Lower leg skin (tissue), 4 donors: ENCODE measurements at places on chromosomes 4 and X. TPM values are rescaled to one million over a fixed set of nuclear protein-coding genes. Genes with fewer than 3 reads are reported as not detected.

EXOC1 gene
- 31.3 TPM for total RNA-seq

TBC1D8B gene
- total RNA-seq = 1.8 TPM

ARSD gene
- total RNA-seq = 8.9 TPM

FAM47E gene
- 4.7 TPM for total RNA-seq

ENPEP gene
- total RNA-seq = 0.39 TPM

GRCh38 chrX:16930392-16930791 is 16.1 kb upstream of the REPS2 start:
- DNase-seq = no peak

- no peak for DNase-seq
These were observed 110.9 kb downstream of the FRAS1 start for GRCh38 chr4:78168029-78168428.

DNA sequence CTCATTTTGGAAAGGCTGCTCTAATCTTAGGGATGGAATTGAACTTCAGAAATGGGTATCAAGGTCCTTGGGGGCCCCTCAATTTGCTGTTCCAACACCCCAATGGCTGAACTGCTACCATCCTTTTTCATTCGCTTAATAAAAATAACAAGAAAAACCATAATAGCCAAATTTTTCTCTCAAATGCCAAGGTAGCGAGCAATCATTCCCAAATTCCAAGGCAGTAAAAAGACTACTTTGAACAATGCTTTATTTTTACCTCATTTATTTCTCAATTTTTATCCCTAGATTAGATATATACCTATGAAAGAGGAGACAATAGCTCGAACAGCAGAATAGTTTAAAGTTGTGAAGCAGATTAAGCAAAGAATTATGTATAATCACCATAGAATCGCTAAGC is 323.4 kb upstream of the SLC7A11 start:
- DNase-seq = no peak

DNA sequence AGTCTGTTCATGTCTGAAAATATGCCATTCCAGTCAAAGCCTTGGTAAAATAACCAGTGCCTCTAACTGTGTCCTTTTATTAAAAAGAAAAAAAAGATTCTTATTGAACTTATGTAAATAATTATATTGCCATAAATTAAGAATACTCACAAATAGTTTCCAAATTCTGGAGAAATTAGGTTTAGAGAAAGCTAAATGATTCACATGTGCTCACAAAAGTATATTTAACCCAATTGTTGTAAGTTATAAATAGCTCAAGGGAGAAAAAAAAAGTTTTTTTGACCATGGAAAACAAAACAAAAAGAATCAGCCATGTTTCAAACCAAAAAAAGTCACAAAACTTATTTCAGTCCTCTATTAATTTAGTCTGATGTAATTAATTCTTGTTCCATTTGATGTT is 25.3 kb upstream of the HERC6 start:
- no peak for DNase-seq

DNA sequence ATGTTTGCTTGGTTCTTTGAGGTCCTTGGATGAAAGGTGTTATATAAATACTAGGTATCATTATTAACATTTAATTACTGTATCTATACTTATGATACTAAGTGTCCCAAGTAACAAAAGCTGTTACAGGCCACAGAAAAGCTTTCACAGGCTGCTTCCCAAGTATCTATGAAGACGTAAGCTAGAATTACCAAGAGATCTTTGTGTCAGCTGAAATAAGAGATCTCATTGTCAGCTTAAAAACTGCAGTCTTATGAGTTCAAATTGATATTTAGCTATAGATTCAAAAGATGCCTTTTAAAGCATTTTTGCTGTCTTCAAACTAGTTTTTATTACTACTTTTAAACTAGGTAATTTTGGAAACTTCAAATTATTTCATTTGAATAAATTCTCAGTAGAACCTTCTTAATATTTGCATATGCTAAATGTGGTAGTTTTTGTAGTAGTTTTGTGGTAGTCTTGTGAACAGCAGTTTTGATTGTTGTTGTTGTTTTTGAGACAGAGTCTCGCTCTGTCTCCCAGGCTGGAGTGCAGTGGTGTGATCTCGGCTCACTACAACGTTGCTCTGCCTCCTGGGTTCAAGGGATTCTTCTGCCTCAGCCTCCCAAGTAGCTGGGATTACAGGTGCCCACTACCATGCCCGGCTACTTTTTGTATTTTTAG is 170.0 kb upstream of the RPL34 start:
- no peak for DNase-seq

- no peak for DNase-seq
These were observed 41.9 kb downstream of the ADAMTS3 start for GRCh38 chr4:72527038-72527646.

- DNase-seq = no peak
These were observed 243.6 kb upstream of the CTSO start for GRCh38 chr4:156197216-156197615.

GRCh38 chr4:183626168-183626567 is 32.8 kb downstream of the RWDD4 start:
- no peak for DNase-seq

DNA sequence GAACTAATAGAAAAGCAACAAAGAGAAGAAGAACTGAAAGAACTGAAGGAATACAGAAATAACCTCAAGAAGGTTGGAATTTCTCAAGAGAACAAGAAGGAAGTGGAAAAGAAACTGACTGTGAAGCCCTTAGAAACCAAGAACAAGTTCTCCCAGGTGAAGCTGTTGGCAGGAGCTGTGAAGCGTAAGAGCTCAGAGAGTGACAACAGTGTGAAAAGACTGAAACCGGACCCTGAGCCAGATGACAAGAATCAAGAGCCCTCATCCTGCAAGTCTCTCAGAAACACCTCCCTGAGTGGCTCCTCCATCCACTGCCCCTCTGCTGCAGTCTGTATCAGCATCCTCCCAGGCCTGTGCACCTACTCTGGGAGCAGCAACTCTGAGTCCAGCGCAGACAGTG is 8.4 kb upstream of the FHDC1 start:
- DNase-seq = no peak

DNA sequence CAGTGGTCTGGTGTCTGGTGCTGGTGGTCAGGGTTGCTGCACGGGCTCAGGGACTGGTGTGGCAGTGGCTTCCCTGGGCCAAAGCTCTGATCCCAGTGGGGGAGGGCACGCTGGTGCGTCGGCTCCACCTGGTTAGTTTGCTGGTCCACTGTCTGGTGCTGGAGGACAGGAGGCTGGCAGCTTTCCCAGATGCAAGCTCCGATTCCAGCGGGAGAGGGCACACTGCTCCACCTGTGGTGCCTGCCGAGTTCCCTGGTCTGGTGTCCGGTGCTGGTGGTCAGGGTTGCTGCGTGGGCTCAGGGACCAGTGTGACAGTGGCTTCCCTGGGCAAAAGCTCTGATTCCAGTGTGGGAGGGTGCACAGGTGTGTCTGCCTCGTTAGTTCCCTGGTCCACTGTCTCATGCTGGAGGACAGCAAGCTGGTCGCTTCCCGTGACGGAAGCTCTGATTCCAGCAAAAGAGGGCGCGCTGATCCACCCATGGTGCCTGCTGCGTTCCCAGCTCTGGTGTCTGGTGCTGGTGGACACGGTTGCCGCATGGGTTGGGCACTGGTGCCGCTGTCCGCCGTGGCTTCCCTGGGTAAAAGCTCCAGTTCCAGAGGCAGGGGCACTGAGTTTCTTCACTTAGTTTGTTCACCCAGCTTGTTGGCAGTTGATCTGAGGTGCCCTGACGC is 5.8 kb downstream of the VMA21 start:
- DNase-seq = no peak

DNA sequence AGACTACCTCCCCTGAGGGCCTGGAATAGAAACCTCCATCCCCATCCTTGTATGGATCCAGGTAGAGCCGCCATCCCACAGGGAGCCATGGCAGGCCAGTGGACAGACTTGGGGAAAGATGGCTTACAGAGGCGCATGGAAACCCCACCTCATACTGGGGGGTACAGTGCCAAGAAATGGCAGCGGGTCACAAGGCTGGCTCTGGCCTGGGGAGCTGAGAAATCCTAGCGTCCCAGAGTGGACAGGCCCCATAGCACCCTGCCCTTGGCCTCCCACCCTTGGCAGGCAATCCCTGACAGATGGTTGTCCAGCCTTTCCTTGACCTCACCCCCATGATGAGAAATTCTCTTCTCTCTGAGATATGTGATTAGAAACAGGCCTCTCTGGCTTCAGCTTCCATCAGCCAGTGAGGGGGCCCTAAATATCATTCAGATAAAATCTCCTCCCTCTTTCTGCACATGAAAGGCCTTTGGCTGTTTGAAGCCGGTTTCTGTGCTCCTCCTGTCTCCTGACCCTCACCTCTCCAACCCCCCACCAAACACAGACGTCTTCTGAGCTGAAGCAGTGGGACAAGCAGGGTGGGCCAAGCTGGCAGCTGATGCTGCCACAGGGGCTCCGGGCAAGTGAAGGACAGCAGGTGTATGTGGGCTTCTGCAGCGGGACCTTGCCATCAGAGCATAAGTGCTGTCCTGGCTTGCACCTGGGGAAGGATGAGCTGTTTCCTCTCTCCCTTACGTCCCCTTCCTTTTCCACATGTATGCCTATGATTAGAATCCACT is 204.4 kb upstream of the MAMLD1 start:
- no peak for DNase-seq

DNA sequence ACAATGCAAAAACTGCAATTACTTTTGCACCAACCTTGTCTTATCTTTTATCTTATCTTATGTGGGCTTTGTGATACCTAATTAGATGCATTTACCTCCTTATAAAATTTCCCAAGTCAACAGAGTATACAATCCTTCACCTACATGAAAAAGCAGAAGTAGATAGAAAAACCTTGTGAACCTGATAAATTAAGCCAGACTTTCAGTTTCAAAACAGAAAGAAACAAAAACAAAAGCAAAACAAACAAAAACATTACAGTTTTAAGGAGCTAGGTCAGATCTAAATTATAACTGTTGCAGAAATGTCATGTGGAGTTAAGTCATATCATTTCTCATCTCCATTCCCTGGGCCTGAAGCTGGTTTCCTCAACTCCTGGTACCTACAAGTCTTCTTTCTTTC is 24.9 kb upstream of the CXXC4 start:
- no peak for DNase-seq

GRCh38 chr4:35695421-35695820 is 548.9 kb downstream of the ARAP2 start:
- DNase-seq = no peak

DNA sequence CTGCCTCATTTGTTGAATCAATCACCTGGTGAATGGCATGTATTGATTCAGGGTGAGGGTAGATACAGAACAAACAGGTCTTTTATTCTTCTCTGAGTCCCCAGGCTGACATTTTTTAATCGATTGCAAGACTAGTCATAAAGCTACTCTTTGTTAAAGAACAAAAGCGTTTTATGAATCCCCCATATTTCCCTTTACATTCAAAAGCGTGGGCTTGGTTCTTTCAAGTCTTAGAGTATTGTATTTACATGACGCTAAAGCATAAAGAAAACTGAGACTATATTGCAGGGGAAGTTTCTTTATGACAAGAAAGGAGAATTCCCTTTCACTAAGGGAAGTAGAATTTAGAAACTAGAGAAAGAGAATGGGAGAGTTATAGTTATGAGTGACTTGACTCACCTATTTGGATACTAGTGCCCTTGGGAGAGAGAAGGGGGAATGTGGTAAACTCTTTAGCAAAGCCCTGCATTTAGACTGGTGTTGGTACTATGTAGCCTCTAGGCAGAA is 69.3 kb upstream of the PDE5A start:
- no peak for DNase-seq

DNA sequence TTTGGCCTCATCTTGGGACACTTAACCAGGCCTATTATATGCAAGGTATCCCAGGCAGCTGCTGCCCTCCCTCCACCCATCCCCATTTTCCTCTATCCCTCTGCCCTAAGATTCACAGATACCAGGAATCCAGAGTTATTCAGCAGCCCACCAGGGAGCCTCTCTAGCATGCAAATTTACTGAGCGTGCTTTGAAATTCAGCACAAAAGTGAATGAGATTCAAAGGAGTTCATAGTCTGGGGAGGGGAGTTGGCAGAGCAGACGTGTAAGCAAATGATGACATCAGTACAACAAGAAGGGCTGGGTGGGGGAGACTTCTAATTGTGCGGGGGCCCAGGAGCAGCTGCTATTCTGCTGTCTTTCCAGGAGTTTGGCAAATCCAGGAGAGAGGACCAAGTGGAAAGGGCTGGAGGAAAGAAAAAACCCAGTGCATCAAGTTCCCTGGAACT is 1.7 kb upstream of the MTM1 start:
- no peak for DNase-seq

DNA sequence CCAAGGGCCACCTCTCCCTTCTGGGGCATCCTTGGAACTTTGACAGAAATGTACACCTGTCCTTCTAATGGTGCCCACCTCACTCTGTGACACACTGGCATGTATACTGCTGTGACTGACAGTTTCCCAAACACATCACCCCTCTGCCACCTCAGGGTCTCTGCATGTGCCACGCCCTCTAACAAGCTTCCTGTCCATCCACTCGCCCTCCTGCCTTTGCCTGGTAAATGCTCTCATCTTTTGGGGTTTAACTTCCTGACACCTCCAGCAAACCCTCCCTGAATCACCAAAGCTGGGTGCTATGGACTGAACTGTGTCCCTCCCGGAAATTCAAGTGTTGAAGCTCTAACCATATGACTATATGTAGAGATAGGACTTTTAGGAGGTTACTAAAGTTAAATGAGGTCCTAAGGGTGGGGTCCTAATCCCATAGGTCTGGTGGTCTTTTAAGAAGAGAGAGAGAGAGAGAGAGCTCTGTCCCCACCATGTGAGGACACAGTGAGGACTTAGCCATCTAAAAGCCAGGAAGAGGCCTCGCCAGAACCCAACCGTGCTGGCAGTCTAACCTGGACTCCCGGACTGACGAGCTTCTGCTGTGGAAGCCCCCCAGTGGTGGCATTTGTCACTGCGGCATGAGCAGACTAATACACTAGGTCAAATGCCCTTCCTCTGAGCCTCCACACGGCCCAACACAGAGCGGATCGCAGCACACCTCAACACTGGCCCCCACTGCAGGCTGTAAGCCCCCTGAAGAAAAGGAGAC is 95.6 kb downstream of the AFAP1 start:
- DNase-seq = peak; percentile 91

DNA sequence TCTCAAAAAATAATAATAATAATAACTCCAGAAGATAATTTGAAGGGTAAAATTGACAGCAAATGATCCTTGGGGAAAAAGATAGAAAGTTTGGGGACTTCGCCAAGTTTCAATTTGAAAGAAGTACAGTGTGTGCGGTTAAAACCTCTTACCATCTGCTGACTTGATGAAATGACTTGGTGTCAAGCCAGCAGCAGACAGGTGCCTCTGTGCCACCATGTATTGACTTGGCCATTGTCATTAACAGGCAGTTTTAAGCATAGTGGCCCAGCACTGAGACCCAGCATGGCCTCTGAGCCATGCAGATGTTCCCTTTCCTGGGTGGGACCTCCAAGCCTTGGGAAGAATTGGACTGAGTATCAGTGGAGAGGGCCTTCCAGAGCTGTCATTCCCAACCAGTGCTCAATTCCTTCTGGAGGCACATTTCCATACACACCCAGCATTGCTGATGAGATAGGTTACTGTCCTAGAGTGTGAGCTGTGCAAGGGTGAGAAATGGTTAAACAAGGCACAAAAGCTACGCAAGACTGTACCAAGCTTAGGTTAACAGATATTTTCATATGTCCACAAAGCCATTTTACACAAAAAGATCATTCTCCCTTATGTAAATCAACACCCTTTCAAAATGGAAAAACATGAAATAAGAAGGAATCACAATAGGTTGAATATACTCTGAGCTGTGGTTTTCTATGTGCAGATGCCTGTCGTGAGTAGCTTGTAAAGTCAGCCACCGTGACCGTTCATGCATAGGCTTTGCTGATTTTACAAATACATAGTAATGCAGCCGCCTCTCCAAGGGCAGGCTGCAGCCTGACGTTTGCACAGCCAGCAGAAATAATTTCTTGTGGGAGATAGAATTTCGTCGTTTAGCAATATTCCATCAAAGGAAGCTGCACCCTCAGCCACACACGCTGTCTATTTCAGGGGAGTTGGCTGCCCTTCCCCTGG is 59.4 kb upstream of the FBXW7 start:
- DNase-seq = no peak

- peak; percentile 26 for DNase-seq
These were observed 67.7 kb downstream of the MID1IP1 start for GRCh38 chrX:38868941-38869401.
